Smooth muscle cell of the brain vasculature (primary cell): ENCODE measurements at places on chromosomes 5 and 9.

- DNase-seq = no peak
Measured at GRCh38 chr9:130213911-130214761, 41.9 kb downstream of the NCS1 start.

- no peak for DNase-seq
Measured at GRCh38 chr5:173718469-173718868, 102.0 kb upstream of the BOD1 start.

DNA sequence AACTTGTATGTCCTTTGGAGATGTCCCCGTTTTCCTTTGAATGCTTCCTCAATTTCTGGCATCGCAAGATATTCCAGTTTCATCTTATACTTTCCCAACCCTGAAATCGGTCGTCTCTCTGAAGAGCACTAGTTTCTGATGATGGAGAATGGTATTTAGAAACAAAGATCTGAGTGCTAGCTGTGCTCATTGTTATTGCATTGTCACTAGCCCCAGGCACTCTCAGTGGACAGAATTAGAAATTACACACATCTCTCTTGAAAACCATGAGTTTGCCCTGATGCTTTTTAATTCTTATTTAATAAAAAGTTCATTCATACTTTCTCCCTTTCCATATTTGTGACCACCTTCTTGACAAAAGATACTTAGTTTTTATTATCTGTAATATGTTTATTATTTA lies 67.7 kb downstream of the C9orf152 start:
- DNase-seq = no peak

GRCh38 chr9:114321759-114322158 lies 1.1 kb upstream of the ORM1 start:
- no peak for DNase-seq

GRCh38 chr9:12494411-12494810 lies 198.8 kb upstream of the TYRP1 start:
- no peak for DNase-seq

GRCh38 chr9:111036946-111037345 lies 1.3 kb downstream of the LPAR1 start:
- no peak for DNase-seq

- no peak for DNase-seq
Measured at GRCh38 chr5:150593996-150594395, 46.5 kb upstream of the SYNPO start.
